ENCODE measurements at places on chromosomes 4 and X.

DNA sequence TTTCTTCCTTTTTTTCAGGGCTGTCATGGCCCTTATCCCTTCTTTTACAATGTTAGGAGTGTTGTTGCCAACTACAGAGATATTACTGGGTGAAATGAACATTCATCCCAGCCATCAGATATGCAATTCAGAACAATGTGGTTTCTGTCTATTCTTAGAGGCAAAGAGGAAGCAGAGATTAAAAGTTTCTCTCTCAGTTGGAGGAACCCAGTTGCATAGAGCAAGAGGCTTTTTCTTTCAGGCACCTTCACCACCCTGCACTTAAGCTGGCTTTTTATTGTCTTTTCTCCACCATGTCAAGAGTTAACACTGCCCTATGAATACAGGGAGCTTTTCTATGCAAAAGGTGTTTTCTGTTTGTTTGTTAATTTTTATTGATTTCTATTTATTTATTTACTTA lies 1559.6 kb upstream of the IGFBP7 start:
- DNase-seq: no peak

DNA sequence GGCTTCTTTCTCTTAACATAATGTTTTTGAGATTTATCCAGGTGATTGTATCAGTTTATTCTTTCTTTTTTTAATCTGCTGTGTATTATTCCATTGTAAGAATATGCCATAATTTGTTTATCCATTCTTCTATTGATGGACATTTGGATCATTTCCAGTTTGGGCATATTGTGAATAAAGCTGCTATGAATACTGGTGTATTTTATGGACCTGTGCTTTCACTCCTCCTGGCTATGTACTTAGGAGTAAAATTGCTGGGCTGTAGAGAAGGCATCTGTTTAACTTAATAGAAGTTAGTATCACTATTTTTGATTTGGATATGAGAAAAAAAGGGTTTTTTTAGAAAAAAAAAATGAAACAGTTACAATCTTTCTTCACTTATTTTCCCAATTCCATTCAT lies 50.0 kb upstream of the FAM9C start:
- no peak for DNase-seq

DNA sequence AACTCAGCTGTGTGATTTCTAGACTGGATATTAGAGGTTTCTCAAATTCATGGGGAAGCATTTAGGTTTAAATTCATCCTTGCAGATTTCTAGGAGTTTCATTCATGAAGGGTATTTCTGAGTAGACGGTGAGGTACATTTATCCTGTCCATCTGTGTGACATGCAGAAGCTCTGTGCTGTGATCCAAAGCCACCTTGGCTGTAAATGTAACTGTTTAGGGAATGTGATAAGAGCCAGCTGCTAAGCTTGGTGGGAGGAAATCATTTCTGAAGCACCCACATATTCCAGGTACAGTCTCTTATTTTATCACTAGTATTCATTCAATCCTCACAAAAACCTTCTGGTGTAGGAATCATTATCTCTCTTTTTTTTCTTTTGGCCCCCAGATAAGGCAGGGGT lies 8.7 kb upstream of the DCTD start:
- DNase-seq: no peak

GRCh38 chr4:149158817-149159216 lies 656.8 kb downstream of the IQCM start:
- no peak for DNase-seq

GRCh38 chr4:1502501-1502886 lies 96.3 kb upstream of the NKX1-1 start:
- no peak for DNase-seq

DNA sequence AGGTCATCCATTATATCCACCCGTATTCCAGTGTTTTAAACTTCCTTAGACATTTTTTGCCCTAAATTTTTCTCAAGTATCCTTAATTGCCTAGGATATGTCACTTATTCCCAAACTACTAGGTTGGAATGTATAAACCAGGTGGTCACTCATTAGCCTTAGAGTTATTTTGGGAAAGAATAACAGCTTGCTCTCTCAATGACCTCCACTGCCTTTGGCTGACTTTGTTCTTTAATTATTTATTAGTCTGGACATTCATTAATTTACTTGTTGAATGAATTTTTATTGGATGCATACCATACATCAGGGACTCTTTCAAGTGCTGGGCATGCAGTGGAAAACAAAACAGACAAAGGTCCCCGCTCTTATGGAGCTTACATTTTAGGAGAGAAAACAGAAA lies 609.3 kb upstream of the IGFBP7 start:
- no peak for DNase-seq

GRCh38 chrX:10169175-10169574 lies 12.4 kb downstream of the CLCN4 start:
- no peak for DNase-seq

DNA sequence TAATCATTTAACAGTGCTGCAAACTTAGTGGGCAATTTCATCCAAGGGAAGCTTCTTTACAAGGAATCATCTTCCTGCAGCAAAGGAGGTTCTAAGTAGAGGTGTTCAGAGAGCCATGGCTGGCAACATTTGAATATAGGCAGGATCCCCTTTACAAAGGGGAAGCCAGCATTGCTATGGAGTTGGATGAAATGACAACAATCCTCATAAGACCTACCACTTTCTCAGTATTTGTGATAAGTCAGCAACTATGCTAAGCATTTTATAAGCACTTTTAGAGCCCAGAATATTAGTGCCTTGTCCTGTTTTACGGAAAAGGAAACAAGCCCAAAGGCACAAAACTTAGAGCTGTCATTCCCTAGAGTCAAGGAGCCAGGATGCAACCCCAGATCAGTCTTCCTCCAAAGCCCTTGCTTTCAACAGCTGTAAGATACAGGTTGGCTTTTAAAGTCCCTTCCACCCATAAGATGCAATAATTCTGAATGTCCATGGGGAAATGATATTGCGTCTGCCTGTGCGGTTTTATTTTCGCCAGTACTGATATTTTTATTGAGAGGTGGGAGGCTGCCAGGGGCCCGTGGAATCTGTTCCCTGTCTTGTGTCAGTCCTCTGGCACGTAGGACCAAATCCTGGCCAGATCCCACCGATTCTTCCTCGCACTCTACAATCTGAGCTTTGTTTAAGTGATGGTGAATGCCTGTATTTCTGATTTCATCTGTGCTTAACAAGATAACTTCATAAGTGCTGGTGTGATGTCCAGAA lies 59.1 kb downstream of the SMIM20 start:
- DNase-seq: no peak

Measured in mesenchymal stem cell (in vitro differentiated cells and primary cell).